NCI-H2081 treated with DMSO at 0.1 percent for 48 hours (cell line): ENCODE measurements at places on chromosomes 2 and 18.
A peak's percentile ranks its signal among the peaks of the same experiment; 100 is the strongest.

DNA sequence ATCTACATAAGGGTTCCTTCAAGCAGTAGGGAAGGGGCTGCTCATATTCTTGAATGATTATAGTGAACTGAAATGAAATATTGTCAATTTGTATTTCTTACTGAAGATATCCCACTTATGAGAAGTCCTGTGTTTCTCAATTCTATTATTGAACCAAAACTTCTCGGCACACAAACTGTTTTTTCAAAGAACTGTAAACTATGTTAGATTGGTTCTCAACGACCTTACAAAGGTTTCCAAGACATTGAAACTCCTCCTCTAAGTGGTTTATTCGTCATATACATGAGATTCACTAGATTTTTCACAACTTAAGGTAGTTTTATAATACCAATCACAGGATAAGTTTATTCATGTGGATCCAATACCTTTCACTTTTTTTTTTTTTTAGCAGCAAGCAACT is 1.4 kb downstream of the CCL20 start:
- no peak for DNase-seq

DNA sequence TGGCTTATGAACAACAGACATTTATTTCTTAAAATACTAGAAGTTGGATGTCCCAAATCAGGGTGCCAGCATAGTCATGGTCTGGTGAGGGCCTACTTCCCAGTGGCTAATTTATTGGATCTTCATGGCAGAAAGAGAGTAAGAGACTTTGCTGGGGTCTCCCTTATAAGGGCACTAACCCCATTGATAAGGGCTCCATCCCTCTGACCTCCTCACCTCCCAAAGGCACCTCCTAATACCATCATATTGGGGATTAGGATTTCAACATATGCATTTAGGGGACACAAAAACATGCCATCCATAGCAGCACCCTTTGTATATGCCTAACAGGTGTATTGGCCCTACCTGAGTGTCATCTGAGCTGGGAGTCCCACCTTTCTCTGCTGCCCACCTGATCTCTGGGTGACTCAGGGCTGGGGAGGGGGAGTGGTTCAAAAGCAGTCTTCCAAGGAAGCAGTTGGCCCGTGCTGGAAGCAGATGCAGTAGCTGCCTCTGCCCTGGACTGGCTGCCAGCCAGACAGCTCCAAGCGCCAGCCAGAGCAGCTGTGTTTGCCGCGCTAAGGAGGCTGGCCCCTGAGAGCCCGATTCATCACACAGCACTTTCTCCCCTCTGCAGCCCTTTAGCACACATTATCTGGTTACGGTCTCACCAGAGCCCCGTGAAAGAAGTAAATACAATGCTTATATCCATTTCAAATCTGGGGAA is 84.6 kb downstream of the SMAD7 start:
- DNase-seq = peak; percentile 59

DNA sequence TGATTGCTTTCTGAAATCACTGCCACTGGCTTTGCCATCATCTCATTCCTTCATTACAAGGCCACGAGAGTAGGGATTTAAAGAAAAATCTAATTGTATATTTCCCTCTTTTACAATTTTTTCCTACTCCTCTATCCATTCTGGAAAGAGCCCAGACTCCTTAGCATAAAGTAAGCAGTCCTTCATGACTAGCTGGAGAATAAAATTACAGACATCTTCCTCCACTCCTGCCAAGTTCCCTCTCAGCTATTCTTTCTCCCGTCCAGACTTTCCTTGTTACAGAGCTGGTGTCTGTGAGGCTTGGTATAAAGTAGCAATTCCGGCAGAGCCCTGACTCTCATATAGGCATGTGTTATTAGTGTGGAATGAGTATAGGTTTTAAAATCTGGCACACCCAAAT is 806.8 kb downstream of the PLCL1 start:
- no peak for DNase-seq

GRCh38 chr2:7788736-7789135 is 871.5 kb downstream of the RNF144A start:
- DNase-seq = no peak

GRCh38 chr18:10894501-10894900 is 254.9 kb downstream of the PIEZO2 start:
- no peak for DNase-seq

DNA sequence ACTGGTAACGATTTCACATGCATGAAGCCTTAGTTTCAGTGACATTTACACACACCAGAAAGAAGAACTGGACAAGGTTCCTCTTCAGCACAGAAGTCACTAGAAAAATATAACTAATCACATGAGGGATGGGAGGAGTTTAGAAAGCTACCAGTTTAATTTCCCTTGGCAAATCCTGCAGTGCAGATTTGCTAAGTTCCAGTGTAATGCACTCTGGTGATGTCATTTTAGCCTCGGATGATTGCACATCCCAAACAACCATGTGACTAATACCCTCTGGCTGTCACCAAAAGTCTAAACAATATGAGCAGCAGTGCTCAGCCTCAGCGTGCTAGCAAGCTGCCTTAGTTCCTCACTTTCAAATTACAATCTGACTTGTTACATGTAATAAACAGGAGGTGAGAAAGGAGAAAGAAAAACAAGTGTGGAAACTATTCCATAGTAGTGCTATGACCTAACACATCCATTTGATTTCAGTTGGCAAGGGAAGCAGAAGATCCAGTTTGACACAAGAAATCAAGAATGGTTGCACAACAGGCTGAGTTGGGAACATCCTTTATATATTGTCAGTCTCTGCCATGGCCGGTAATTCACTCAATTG is 35.3 kb upstream of the PPP1CB start:
- no peak for DNase-seq

GRCh38 chr18:55856229-55856628 is 268.2 kb upstream of the TCF4 start:
- DNase-seq = no peak

DNA sequence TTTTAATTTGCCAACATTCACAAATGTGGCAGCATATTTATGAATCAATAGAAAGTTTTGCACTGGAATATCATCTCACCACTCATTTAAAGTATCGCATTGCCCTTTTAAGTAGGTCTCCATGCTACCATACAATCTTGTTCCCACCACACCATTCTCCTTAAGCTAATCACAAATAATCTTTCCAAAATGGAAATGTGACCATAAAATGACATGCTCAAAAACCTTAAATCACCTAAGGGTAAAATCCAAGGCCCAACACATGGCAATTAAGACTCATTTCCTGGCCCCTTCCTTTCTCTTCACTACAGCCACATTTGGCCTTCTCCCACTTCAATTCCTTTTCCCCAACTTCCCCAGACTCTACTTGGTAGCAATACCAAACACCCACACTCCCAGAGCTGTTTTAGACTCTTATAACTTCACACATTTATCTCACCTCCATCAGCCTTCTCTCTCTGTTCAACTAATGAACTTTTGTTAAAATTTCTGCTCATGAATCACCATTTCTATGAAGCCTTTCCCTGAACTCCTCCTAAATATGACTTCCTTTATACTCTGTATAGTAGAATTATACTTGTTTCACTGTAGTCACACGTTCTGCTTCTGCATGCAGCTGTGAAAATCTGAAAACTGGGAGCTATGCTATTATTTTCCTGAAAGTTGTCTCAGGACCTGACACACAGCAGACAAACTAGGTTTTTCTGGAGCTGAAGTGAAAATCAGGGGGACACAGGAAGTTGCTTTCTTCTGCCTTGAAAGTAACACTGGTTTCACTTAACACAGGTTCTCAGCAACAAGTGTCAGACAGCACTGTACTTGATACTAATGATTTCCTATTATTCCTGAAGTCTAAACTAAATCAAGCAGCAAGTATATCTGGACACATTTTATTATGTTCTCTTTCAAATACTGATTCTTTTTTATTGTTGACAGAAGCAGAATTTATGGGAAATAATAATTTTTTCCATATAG is 303.9 kb downstream of the ZEB2 start:
- DNase-seq = no peak

GRCh38 chr2:80255918-80256781 is 48.4 kb downstream of the LRRTM1 start:
- DNase-seq = no peak

GRCh38 chr2:234025466-234025865 is 25.0 kb upstream of the SPP2 start:
- no peak for DNase-seq

- DNase-seq = no peak
These were observed 104.8 kb upstream of the SLC8A1 start for GRCh38 chr2:40556739-40557138.

GRCh38 chr2:187581125-187581896 is 27.1 kb upstream of the TFPI start:
- DNase-seq = no peak

DNA sequence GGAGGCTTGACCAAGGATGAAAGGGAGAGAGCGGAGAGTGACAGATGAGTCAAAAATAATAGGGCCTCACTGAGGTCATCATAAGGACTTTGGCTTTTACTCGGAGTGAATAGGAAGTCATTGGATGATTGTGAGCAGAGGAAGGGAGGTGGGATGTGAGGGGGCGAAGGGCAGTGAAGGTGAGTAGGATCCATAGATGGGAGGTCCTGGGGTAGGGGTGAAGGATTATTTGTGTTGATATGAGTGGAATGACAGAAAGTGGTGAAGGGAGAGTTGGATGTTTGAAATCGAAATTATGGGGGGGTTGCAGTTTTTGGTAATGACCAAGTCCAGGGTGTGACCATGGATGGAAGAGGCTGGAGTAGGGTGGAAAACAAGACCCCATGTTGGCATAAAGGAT is 14.0 kb downstream of the PNO1 start:
- DNase-seq = no peak

DNA sequence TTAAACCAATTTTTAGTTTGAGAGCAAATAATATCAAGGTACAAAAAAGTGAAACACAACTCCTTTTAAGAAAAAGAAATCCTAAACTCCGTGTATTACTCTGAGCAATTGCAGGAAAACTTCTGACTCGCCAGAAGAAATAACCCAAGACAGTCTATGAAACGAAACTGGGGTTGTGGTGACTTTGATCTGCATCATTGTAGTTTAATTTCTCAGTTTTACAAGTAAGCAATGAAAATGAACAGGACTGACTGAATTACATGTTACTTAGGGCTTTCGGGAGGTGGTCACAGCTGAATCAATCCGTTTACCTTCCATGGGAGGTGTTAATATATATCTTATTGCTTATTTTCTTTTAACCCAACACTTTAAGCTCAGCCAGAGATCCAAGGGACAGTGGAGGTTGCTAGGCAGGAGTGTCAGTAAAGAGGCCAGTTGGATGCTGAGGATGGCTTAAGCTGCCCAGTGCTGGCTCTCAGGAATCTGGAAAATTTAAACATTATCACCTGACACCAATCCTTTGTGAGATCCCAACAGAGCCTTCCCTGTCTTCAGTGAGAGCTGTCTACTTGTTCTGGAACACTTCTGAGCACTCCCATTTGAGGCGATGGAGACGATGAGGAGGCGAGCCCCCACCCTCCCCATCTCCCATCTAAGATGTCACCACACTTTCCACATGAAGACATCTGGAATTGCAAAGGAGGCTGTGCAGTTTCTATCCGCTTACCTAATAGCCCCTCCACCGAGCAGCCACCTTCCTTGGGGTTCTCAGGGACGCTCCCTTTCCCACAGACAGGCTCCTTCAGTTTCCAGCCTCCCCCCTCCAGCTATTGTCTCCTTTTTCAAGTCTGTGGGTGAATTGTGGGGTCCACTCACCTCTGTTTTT is 3.6 kb upstream of the RAB31 start:
- no peak for DNase-seq

DNA sequence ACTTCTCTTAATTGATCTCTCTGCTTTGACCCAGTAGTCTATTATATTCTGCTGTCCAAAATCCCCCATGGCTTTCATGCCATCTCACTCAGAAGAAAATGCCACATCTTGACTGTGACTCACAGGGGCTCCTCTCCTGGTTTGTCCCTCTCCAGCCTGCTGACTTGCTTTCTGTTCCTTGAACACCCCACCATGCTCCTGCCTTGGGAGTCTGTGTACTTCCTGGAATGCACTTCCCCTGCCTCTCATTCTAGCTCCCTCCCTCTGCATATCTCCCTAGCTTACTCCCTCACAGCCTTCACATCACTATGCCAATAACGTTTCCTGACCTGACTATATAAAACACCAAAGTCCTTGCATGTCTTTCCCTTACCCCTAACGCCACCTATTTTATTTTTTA is 167.2 kb downstream of the TRIB2 start:
- DNase-seq = no peak

DNA sequence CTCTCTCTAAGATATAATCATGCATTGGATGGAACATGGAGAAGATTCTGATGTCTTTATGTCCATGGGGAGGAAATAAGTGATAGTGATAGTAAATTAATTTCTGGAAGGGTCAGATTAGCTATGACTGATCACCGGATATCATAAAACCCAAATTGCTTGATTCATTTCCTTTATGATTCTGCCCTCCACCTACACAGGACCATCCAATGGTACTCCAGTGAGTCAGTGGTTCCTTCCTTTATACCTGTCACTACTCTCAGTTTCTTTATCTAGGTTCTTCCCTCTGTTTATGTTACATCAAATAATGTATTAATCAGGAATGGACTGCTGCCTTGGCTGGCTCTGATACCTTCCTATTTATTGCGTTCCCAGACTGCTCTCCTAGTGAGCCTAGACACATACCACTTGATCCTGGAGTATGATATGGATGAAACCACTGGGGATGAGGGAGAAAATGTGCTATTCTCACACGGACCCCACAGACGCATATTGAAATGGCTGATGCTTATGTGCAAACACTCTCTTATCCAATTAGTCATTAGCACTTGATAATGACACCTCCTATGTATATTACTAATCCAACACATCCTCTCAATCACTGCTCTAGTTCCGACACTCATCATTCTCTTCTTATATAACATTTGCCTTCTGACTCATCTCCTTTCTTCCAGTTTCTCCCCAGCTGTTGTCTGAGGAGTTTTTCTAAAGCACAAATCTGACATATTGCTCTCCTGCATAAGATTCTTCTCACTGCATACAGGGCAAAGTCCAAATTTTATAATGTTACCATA is 315.6 kb downstream of the INSIG2 start:
- DNase-seq = no peak

- DNase-seq = no peak
These were observed 458.0 kb downstream of the CPS1 start for GRCh38 chr2:211014376-211014775.

- no peak for DNase-seq
These were observed 703.0 kb downstream of the RNF144A start for GRCh38 chr2:7620255-7620654.

- no peak for DNase-seq
These were observed 208.2 kb upstream of the EPHA4 start for GRCh38 chr2:221780281-221780688.

DNA sequence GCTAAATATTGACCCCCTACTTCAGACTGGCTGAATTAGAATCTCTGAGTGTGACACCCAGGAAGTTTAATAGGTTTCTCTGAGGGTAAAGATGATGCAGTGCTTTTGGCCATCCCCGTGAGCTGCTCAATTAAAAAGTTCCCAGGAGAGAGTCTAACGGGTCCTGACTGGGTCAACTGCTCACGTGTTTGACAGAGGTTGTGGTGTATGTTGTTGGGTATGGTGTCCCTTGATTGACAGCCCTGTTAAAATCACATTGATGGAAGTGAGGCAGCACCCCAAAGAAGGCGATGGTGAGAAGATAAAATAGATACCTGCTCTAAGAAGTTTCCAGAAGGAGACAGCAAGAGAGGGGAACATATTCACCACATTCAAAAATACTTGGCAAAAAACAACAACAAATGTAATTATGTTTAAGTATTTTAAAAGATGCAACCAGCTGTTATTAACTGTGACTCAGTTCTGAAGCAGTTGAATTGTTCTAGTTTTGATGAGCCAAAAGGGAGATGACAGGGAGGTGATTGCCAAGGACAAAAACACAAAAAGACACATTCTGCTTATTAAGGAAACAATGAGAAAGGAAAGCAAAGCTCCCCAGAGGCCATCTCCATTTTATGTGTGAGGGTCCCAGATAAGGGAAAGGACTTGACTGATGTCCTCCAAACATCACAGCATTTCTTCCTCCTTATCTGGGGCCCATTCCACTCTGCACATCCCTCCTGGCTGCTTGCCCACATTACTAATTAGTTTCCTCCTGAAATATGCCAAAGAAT is 11.5 kb upstream of the GMCL1 start:
- no peak for DNase-seq
